ENCODE measurements at places on chromosomes 5 and 9. TPM values are rescaled to one million over a fixed set of nuclear protein-coding genes. Genes with fewer than 3 reads are reported as not detected.
A peak's percentile ranks its signal among the peaks of the same experiment; 100 is the strongest.

Gene SPINK5
- total RNA-seq, result 3.1 TPM

DNA sequence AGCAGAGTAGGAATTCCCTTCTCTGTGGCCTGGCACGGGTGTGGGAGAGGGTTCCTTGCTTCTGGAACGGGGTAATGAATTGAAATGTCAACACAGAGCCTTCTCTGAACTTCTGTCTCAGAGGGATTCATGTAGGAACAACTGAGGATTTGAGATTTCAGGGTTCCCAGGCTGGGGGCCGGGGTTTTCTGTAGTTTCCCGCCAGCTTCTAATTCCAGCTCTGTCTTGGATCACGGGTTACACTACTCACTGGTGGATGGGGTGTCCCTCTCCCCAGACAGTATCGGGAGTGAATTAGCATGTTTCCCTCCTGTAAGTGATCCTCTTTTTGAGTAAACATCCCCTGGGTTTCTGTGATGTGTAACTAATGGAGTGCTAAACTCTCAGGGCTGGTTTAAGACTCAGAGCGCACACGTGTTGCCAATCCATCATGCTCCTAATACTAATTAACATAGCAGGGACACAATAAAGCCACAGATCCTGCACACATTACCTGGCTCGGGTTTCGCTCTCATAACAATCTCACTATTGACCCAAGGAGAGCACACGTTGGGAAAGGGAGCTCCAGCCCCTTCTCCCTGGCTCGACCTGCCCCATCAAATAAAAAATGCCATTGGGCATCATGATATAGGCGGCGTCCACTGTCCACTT, 18.1 kb upstream of the DMRT2 start:
- no peak overlapping the region for H3K27ac ChIP-seq
- H3K27me3 ChIP-seq, result no peaks in the 10 kb centered on the region
- H3K36me3 ChIP-seq, result no peaks in the 10 kb centered on the region
- no peaks in the 10 kb centered on the region for H3K4me1 ChIP-seq
- DNase-seq, result no peak

Gene MYMK
- not detected for total RNA-seq

Gene SOHLH1
- total RNA-seq, result not detected

GRCh38 chr5:14948383-14948782, 76.8 kb upstream of the ANKH start:
- H3K36me3 ChIP-seq, result no peaks in the 10 kb centered on the region
- no peaks in the 10 kb centered on the region for H3K27me3 ChIP-seq
- no peak overlapping the region for H3K4me3 ChIP-seq
- H3K27ac ChIP-seq, result no peak overlapping the region

DNA sequence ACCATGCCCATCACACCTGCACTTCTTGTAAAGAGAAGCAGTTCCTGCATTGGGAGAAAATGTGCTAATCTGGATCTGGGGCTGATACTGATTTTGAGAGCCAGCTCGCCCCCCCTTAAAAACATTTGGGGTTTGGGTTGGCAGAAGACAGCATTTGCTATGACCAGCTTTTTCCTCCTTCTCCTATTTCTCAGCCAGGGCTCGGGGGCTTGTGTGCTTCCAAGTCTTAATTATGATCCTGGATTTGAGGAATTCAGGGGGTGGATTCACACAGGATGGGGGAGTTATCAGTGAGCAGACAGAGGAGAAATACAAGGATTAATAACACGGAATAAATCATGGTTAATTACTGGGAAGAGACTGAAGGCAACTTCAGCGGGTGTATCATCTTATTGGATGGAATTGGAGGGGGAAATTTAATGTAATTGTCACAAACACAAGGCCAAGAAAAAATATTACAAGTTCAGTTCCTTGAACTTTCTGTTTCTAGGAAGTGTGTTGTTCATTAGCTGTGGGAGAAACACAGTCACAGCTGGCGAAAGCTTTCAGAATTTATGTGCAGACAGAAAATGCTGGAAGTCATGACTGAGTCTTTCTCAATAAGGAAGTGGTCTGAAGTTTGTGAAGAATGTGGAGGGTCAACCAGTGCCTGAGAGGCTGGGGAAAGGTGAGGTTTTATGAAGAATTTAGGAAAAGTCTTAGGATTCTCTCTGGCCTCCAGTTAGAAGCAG, 15.3 kb downstream of the C9orf152 start:
- H3K27ac ChIP-seq, result peak overlapping the region; percentile 43
- no peaks in the 10 kb centered on the region for H3K27me3 ChIP-seq
- H3K4me3 ChIP-seq, result no peak overlapping the region
- DNase-seq, result peak; percentile 2
- H3K4me1 ChIP-seq, result peaks cover 23% of the 10 kb centered on the region

DNA sequence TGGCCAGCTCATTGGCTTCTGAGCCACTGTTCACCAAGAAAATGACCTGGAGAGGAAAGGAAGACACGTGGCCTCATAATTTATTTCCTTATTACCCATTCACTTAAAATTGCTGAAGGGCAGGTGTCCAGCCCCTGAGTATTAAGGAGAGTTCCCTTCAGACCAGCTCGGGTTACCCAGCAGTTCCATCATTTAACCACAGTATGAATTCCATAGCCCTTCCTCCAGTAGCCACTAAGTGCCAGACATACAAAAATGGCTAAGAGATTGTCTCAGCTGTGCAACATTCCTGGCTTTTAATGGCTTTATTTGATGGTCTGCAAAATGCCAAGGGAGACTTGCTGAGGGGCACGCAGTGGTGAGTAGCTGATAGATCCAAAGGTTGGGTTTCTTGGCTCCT, 12.5 kb downstream of the AGXT2 start:
- H3K36me3 ChIP-seq, result no peaks in the 10 kb centered on the region
- no peak overlapping the region for H3K27ac ChIP-seq
- no peaks in the 10 kb centered on the region for H3K4me1 ChIP-seq
- H3K4me3 ChIP-seq, result no peak overlapping the region
- peaks cover 38% of the 10 kb centered on the region for H3K27me3 ChIP-seq
- DNase-seq, result no peak

Gene TAF11L5
- total RNA-seq, result not detected

- no peak overlapping the region for H3K4me3 ChIP-seq
- no peaks in the 10 kb centered on the region for H3K36me3 ChIP-seq
- H3K27me3 ChIP-seq, result no peaks in the 10 kb centered on the region
- H3K4me1 ChIP-seq, result no peaks in the 10 kb centered on the region
- DNase-seq, result no peak
Measured at GRCh38 chr9:97480749-97481148, 20.7 kb upstream of the TMOD1 start.

DNA sequence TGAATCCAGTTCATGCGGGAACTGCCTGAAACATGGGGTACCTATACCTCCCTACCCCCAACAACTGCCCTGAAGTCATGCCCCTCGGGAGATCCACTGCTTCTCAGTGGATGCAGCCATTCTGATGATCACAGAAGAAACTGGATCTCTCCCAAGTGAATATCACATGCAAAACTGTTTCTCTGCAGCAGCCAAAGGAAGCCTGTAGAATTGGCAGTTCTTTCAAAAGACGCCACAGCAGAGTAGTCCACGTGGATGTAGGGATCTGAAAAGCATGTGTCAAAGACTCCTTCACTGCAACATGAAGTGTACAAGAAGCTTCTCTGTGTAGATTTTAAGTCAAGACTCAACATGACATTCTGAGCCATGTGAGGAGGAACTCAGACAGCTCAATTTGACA, 286.7 kb downstream of the NR3C1 start:
- no peaks in the 10 kb centered on the region for H3K36me3 ChIP-seq
- H3K4me1 ChIP-seq, result no peaks in the 10 kb centered on the region
- no peak overlapping the region for H3K4me3 ChIP-seq
- no peak for DNase-seq
- no peaks in the 10 kb centered on the region for H3K27me3 ChIP-seq

DNA sequence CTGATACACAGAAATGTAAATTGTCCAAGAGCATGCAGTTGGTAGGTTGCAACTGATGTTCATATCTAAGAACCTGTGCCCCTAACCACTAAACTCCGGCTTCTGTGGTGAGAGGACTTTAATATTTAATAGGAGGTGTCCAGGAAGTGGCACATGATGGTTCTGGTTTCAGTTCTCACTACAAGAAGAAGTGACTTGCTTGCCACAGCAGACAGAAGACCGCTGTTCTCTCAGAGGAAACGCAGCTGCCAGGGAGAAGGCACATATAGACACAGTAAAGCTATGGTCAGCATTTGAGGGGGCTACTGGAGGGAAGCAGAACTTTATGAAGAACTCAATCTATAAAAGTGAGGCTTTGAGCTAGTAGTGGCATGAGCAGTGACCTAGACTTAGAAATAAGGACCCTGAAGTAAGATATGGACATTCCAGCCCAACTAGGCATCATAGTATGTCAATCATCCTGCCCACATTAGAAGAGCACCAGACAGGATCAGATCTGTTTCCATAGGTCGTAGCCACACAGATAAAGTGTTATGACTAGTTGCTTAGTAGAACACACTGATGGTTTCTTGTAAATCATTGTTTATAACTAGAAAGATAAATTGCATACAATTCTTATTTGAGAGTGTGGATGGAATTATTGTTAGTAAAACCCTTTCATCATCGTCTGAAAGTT, 36.4 kb upstream of the DAB2 start:
- H3K4me1 ChIP-seq, result peaks cover 14% of the 10 kb centered on the region
- no peak overlapping the region for H3K4me3 ChIP-seq
- no peak overlapping the region for H3K27ac ChIP-seq

GRCh38 chr9:126157423-126157822, 169.2 kb upstream of the MVB12B start:
- DNase-seq, result no peak
- H3K27me3 ChIP-seq, result peaks cover 72% of the 10 kb centered on the region
- no peak overlapping the region for H3K27ac ChIP-seq
- no peaks in the 10 kb centered on the region for H3K36me3 ChIP-seq

DNA sequence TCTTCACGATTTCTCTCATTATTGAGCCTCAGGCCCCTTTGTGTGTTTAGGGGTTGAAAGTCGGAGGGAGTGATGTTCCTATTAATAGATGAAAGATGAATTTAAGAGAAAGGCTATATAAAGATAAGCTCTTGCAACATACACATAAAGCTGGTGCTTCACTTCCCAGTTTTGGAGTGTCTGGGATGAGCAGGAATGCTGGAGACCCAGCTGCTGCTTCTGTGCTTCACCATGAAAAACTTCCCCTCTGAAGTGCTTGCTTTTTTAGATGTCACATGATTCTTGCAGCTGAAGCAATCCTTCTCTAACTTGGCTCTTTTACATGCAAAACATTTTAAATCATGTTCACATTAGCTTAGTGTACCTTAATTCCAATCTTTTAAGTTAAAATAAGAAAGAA, 19.7 kb upstream of the SNCAIP start:
- no peaks in the 10 kb centered on the region for H3K36me3 ChIP-seq
- no peak for DNase-seq
- no peak overlapping the region for H3K27ac ChIP-seq
- no peaks in the 10 kb centered on the region for H3K4me1 ChIP-seq
- no peaks in the 10 kb centered on the region for H3K27me3 ChIP-seq

GRCh38 chr5:37417347-37417746, 38.2 kb downstream of the WDR70 start:
- H3K27ac ChIP-seq, result no peak overlapping the region
- H3K4me3 ChIP-seq, result no peak overlapping the region
- H3K36me3 ChIP-seq, result no peaks in the 10 kb centered on the region
- H3K4me1 ChIP-seq, result no peaks in the 10 kb centered on the region
- no peak for DNase-seq

Gene CCDC152
- total RNA-seq, result 16.3 TPM

Gene FAM221B
- total RNA-seq, result not detected

GRCh38 chr9:93001031-93001430, 53.7 kb downstream of the FGD3 start:
- H3K4me1 ChIP-seq, result no peaks in the 10 kb centered on the region
- no peak overlapping the region for H3K27ac ChIP-seq
- H3K4me3 ChIP-seq, result no peak overlapping the region

DNA sequence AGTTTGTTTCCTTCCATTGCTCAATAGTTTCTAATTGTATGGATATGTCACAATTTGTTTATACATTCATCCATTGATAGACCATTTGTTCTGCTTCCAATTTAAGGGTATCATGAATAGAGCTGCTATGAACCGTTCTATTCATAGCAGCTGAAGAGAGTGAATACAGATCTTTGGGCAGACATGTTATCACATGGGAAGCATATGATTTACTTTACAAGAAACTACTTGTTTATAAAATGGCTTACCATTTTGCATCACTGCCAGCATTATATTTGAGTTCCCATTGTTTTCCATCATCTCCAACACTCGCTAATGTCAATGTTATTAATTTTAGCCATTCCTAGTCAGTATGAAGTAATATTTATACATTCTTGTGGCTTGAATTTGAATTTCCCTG, 549.0 kb downstream of the MAT2B start:
- H3K27ac ChIP-seq, result no peak overlapping the region
- H3K4me3 ChIP-seq, result no peak overlapping the region
- no peaks in the 10 kb centered on the region for H3K4me1 ChIP-seq
- no peaks in the 10 kb centered on the region for H3K36me3 ChIP-seq
- H3K27me3 ChIP-seq, result no peaks in the 10 kb centered on the region

- peaks cover 86% of the 10 kb centered on the region for H3K27me3 ChIP-seq
- no peak for DNase-seq
- no peaks in the 10 kb centered on the region for H3K36me3 ChIP-seq
- H3K4me1 ChIP-seq, result no peaks in the 10 kb centered on the region
- H3K27ac ChIP-seq, result no peak overlapping the region
Measured at GRCh38 chr5:37936091-37936490, 96.2 kb upstream of the GDNF start.

Gene CCDC183
- 0.38 TPM for total RNA-seq

- no peaks in the 10 kb centered on the region for H3K36me3 ChIP-seq
- no peaks in the 10 kb centered on the region for H3K4me1 ChIP-seq
- H3K27me3 ChIP-seq, result no peaks in the 10 kb centered on the region
- no peak overlapping the region for H3K27ac ChIP-seq
Measured at GRCh38 chr5:31083364-31083763, 110.1 kb upstream of the CDH6 start.

DNA sequence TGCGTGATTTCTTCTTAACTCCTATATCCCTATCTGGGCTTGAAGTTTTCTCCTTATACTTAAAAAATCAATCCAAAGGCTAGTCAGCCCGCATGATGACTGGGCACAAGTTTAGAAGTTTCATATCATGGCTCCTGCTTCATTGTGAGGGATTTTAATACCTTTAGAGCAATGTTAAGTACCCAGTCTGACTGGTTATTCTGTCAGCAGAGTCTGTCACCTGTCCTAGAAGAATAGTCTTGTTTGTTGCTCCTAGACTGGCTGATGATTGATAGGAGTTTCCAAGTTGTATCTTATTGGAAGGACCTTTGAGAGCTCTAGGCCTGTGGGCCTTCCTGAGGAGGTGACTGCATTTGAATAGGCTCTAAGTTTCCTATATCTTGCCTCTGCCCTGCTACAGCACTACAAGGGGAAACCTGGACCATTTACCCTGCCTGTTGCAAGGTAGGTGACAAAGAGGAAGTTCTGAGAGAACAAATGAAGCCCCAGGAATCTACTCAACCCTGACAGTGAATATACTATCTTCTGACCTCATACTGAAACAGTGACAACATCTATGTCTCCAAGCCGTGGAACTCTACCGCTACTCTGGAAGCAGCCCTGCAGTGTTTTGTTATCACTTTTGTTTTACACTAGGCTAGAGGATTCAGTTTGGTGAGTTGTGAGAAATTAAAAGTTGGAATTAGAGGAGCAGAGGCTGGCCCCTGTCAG, 66.5 kb downstream of the F2RL2 start:
- H3K27ac ChIP-seq, result no peak overlapping the region
- no peaks in the 10 kb centered on the region for H3K4me1 ChIP-seq
- H3K4me3 ChIP-seq, result no peak overlapping the region
- no peaks in the 10 kb centered on the region for H3K36me3 ChIP-seq
- no peaks in the 10 kb centered on the region for H3K27me3 ChIP-seq

Gene HRCT1
- total RNA-seq, result 0.69 TPM

GRCh38 chr5:2049876-2050275, 167.2 kb upstream of the IRX4 start:
- no peaks in the 10 kb centered on the region for H3K4me1 ChIP-seq
- H3K27ac ChIP-seq, result no peak overlapping the region
- peaks cover 9% of the 10 kb centered on the region for H3K27me3 ChIP-seq
- H3K4me3 ChIP-seq, result no peak overlapping the region

All from Calu3 (cell line).